ENCODE measurements at places on chromosomes 3 and 15.

DNA sequence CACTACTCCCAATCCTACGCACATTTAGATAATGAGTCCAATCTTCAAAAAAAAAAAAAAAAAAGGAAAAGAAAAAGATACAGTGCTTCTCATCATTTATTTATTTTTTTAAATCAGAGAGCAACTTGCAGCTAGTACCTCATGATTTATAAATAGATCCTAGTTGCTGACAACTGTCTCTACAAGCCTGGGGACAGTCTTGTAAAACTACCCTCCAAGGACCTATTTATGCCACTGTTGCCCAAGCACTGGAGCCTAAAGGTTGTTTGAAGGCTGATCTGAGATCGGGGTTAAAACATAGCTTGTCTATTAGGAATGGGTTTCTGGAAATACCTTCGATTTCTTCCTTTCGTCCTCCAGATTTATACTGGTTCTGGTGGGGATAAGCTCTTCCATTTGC, 14.7 kb downstream of the GABRR3 start:
- no peak for DNase-seq

GRCh38 chr3:124893526-124893925, 6.4 kb upstream of the ITGB5 start:
- no peak for DNase-seq

DNA sequence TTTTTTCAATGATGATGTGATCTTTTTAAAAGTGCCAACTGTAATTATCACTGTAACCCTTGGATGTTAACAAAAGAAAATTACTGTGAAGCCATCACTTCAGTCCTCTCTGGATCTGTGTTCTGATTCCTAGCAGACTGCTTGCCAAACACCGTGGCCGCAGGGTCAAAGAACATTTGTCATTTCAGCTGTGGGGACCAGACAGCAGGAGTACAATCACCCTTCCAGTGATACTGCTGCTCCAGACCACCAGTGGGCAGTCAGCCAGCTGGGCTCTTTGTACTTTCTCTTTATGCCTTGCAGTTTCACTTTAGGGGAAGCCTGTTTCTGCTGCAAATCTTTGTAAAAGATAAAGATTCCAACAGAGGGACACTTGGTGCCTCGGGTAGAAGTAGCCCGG, 770.0 kb downstream of the GRM7 start:
- DNase-seq: no peak

- DNase-seq: no peak
Measured at GRCh38 chr15:39094116-39094515, 486.8 kb upstream of the THBS1 start.

- peak; percentile 18 for DNase-seq
Measured at GRCh38 chr3:159711560-159712333, 276.9 kb upstream of the IL12A start.

- DNase-seq: no peak
Measured at GRCh38 chr3:134136604-134137003, 106.9 kb upstream of the SLCO2A1 start.

GRCh38 chr3:109265295-109265694, 51.0 kb downstream of the DPPA2 start:
- DNase-seq: no peak

GRCh38 chr3:113212844-113213375, 1.6 kb downstream of the BOC start:
- DNase-seq: no peak

DNA sequence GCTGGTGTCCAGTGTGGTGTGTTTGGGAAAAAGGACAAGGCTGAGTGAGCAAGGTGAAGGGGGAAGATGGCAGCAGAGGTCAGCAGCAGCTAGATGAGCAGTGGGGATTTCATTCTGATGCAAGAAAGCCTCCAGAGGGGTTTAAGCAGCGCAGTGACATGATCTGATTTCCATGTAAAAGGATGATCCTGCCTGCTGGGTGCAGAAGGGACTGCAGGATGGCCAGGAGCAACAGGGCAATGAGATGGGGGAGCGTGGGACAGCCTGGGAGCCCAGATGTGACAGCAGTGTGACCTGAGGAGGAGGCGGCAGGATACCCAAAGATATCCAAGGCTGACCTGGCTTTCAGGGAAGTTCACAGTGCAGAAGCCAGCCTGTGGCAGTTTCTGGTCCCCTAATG, 6.1 kb downstream of the WNT7A start:
- DNase-seq: no peak

DNA sequence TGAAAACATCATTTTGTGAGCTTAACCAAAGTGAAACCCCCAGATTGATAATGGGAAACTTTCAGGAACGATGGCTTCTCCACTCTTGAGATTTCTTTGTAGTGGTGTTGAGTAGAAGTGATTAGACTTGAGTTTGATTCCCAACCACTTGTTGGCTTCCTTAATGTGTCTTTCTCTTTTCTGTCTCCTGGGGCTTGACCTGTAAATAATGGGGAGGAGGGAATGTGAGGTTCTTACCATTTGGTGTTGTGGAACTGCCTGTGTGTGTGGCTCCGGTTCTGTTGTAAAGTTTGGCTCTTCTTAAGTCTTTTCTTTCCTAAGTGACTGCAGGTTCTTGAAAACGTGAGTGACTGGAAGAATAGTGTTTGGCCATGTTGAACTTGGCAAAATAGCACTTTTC, 2.7 kb downstream of the CDV3 start:
- DNase-seq: no peak

- no peak for DNase-seq
Measured at GRCh38 chr3:126888186-126888760, 94.6 kb upstream of the PLXNA1 start.

DNA sequence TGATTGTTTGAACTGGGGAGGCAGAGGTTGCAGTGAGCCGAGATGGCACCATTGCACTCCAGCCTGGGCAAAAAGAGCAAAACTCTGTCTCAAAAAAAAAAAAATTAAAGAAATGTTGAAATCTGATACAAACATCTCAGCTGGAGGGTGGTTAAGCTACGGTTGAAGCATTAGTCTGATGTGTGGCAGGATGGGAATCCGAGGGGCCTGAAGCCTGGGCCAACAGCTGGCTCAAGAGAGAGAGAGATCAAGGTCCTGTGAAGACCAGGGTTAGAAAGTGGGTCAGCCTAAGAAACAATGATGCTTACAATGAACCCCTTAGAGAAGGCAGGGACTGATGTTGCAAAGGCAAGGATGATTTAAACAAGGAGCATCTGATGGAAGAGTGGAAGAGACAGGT, 69.8 kb downstream of the CD200R1L start:
- no peak for DNase-seq

- peak; percentile 73 for DNase-seq
Measured at GRCh38 chr15:74830868-74831267, 4.4 kb downstream of the CPLX3 start.

DNA sequence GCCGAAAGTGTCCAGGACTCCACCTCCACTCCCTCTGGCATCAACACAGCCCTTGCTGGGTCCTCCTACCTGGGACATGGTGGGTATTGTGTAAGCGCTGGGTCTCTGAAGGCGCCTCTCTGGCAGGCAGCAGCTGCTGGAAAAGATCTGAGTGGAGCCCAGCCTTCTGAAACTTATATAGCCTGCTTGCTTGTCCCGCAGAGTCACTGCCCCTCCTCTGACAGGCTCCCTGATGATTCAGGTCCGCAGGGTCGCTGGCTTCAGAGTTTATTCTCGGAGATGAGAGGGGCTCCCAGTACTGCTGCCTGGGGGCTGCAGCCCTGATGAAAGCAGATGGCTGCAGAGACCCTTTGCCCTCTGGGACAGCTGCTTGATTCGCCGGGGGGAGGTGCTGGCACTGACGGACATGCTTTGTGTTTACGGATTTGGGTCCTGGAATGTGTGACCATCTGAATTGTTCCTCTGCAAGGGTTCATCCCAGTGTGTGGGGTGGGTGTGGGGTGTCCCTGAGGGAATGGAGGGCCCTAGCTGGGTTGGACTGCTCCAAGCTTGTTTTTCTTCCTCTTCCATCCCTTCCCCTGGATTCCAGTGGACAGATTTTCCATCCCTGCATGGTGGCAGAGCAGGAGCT, at the start of gene MUSTN1:
TSS of gene MUSTN1 (minus strand) at position 149 of the 631 bp plus-strand sequence. CDS start at position 78, 71 bp downstream.
- DNase-seq: no peak

- DNase-seq: no peak
Measured at GRCh38 chr15:62900071-62900802, 142.3 kb upstream of the TPM1 start.

GRCh38 chr15:31799715-31800321, 230.5 kb upstream of the CHRNA7 start:
- DNase-seq: no peak
